Uterine smooth muscle cell (primary cell): ENCODE measurements at places on chromosomes 2 and 18. TPM values are rescaled to one million over a fixed set of nuclear protein-coding genes. Genes with fewer than 3 reads are reported as not detected.

Gene CNTNAP5
- total RNA-seq = not detected in 2 replicates

Gene PDE1A
- total RNA-seq = 11.5 and 20.0 TPM in 2 replicates

Gene FBXO41
- total RNA-seq = 2.1 and 3.4 TPM in 2 replicates

Gene MC2R
- not detected in 2 replicates for total RNA-seq

Gene SLC9A4
- total RNA-seq = not detected in 2 replicates

Gene GALNT14
- total RNA-seq = 0.33 and 1.2 TPM in 2 replicates
